Stimulated activated CD4-positive, alpha-beta T cell treated with anti-CD3 and anti-CD28 coated beads, Interleukin-4, amount 100 ng/mL, for 24 hours (primary cell): ENCODE measurements at places on chromosomes 6 and 20.

- DNase-seq, result no peak
Measured at GRCh38 chr6:162119341-162119740, 608.2 kb downstream of the PRKN start.

DNA sequence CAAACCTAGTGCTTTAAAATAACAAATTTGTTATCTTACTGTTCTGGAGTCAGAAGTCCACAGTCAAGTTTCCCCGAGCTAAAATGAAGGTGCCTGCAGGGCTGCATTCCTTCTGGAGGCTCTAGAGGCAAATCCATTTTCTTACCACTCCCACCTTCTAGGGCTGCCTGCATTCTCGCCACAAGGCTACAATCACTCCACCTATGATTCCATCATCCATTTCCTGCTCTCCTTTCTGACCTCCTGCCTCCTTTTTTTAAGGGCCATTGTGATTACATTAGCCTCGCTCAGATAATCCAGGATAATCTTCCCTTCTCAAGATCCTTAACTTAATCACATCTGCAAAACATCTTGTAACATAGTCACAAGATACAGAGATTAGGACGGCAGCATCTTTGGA lies 42.4 kb upstream of the SIRT5 start:
- DNase-seq, result no peak

DNA sequence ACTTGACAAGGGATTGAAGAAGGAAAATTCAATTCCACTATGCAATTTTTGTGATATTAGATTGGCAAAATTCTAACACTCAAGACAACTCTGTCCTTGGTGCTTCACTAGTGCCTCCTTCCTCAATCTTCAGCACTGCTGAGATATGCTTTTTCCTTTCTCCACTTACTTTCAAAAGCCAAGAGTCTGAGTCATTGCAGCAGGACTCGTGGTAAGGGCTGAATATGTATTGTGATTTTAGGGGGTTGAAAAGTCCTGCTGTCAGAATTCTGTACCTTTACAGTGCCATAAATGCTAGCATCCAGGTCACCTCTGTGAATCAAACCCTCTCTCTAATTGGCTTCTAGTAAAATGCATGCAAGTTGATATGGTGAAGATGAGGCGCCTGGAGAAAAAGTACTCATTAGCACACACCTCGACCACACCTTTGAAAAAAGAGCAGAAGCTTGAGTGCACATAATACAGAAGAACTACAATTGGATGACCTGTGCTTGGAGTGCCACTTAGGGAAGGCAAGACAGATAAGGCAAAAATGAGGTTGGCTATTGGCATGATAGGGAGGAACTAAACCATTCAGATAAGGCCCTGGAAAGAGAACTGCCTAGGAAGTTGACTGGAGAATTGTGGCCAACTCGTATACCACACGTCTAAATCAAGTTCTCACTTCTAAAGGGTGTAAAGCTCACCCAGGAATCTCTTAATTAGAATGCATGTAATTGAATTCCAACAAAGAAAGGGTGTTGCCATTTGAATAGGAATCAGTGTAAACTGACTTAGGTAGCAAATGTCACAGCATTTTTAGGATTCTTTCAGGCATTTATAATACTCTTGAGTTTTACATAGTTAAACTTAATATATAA lies 43.6 kb upstream of the FAM83B start:
- no peak for DNase-seq

DNA sequence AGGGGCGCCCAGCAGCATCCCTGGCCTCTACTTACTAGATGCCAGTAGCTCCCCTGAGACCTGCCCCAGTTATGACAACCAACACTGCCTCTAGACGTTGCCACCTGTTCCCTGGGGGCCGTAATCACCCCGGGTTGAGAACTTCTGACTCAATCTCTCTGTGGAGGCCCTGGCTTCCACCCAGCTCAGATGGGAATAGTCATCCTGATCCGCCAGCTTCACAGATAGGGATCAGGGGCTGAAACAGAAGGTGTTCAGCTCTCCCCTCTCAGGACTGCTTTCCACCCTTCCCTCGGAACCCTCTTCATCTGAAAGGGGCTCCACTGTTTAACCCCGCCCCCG lies 3.3 kb downstream of the CAPN11 start:
- no peak for DNase-seq

DNA sequence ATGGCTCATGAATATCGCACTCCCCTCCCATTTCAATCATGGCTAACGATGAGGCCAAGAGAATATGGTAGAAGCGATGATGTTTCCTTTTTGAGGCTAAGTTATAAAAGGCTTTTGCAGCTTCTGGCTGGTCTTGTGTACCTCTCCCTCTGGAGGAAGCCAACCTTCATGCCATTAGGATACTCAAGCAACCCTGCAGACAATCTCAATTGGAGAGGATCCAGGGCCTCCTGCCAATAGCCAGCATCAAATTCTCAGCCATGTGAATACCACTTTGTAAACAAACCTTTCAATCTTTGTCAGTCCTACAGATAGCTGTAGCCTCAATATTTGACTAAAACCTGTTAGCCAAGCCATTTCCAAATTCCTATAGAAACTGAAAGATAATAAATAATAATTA lies 738.4 kb downstream of the KIF16B start:
- no peak for DNase-seq

- no peak for DNase-seq
Measured at GRCh38 chr20:24106150-24106800, 117.7 kb upstream of the GGTLC1 start.
